CD8-positive, alpha-beta memory T cell (primary cell): ENCODE measurements at places on chromosomes 16 and 17.

GRCh38 chr17:7323731-7324437 lies 5.3 kb downstream of the NEURL4 start:
- peak; percentile 76 for DNase-seq
- peaks cover 36% of the 10 kb centered on the region for H3K36me3 ChIP-seq
- H3K4me3 ChIP-seq: no peak overlapping the region
- no peak overlapping the region for H3K27ac ChIP-seq
- H3K27me3 ChIP-seq: no peaks in the 10 kb centered on the region

GRCh38 chr17:8066841-8067775 lies 20.4 kb downstream of the ALOX12B start:
- peaks cover 2% of the 10 kb centered on the region for H3K4me1 ChIP-seq
- H3K36me3 ChIP-seq: no peaks in the 10 kb centered on the region
- DNase-seq: no peak
- H3K27ac ChIP-seq: no peak overlapping the region
- H3K27me3 ChIP-seq: peaks cover 7% of the 10 kb centered on the region

- no peak for DNase-seq
- H3K27ac ChIP-seq: no peak overlapping the region
- no peak overlapping the region for H3K4me3 ChIP-seq
- peaks cover 17% of the 10 kb centered on the region for H3K4me1 ChIP-seq
- H3K36me3 ChIP-seq: no peaks in the 10 kb centered on the region
Observed at GRCh38 chr17:17062866-17063265, 20.6 kb downstream of the MPRIP start.

DNA sequence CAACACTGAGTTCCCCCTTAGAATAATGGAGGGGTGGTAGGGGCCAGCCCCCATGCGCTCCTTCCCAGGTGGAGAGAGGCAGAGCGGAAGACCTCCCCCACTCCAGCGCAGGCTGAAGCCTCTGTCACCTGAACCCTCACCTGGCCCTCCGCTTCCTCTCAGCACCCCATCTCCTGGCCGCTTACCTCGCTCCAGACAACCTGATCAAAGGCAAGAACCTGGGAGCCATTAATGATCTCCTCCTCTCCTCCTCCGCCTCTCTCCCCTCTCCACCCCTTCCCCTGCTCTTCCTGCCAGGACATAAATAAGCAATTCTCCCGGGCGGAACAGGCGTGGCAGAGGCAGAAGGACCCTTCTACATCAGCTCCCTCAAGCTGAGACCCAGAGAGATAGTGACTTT lies 110.2 kb upstream of the LHX1 start:
- H3K27ac ChIP-seq: no peak overlapping the region
- DNase-seq: no peak
- H3K4me3 ChIP-seq: no peak overlapping the region
- no peaks in the 10 kb centered on the region for H3K36me3 ChIP-seq
- peaks cover 7% of the 10 kb centered on the region for H3K27me3 ChIP-seq
- no peaks in the 10 kb centered on the region for H3K4me1 ChIP-seq

GRCh38 chr16:31360251-31360650 lies 5.3 kb downstream of the ITGAX start:
- H3K27ac ChIP-seq: no peak overlapping the region
- no peak for DNase-seq
- H3K27me3 ChIP-seq: no peaks in the 10 kb centered on the region
- H3K4me1 ChIP-seq: peaks cover 13% of the 10 kb centered on the region
- H3K4me3 ChIP-seq: no peak overlapping the region

DNA sequence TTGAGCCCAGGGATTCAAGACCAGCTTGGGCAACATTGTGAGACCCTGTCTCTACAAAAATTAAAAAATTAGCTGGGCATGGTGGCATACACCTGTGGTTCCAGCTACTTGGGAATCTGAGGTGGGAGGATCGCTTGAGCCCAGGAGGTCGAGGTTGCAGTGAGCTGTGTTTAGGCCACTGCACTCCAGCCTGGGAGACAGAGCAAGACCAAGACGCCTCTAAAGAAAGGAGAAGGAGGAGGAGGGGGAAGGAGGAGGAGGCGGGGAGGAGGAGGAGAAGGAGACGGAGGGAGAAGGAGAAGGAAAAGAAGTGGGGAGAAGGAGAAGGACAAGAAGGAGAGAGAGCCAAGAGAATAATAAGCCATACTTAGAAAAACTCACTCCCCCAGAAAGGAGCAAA lies 35.9 kb downstream of the STXBP4 start:
- no peaks in the 10 kb centered on the region for H3K27me3 ChIP-seq
- DNase-seq: no peak
- H3K27ac ChIP-seq: no peak overlapping the region
- no peaks in the 10 kb centered on the region for H3K36me3 ChIP-seq
- H3K4me1 ChIP-seq: no peaks in the 10 kb centered on the region
- no peak overlapping the region for H3K4me3 ChIP-seq

DNA sequence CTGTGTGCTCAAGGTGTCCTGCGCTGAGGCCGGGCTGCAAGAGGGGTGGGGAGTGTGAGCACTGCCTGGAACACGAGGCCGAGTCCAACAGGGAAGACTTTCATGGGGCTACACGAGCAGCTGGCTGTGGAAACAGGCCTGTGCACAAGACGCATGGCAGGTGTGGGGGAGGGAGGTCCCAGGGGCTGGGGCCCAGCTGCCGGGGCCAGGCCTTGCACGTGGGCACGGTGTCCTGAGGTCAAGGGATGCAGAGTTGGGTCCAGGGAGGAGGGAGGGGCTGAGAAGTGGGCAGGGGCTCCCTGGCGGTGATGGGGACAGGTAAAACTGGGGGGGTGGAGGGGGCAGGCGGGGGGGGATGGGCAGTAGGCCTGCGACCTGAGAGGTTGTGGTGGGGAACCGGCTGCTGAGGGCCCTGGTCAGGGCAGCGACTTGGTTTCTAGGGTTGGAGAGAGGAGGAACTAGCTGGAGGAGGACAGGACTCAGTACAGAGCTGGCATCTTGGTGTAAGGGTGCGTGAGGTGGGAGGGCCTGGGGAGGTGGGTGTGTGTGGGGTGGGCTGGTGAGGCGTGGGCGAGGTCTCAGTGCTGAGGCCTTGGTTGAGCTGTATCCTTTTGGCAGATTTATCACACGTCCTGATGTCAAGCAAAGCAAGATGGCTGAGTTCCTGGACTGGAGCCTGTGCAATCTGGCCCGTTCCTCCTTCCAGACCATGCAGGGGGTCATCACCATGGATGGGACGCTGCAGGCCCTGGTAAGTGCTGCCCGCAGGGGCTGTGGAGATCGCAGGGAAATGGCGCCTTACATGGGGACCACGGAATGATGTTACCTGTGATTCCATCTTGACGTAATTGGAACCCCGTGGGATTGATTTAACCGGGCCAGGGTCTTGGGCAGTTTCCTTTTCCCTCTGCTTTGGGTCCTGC lies 29.4 kb downstream of the TBCD start:
- peaks cover 6% of the 10 kb centered on the region for H3K4me1 ChIP-seq
- H3K27me3 ChIP-seq: no peaks in the 10 kb centered on the region
- no peak overlapping the region for H3K27ac ChIP-seq
- H3K36me3 ChIP-seq: peaks cover 15% of the 10 kb centered on the region
- no peak overlapping the region for H3K4me3 ChIP-seq
- DNase-seq: no peak

DNA sequence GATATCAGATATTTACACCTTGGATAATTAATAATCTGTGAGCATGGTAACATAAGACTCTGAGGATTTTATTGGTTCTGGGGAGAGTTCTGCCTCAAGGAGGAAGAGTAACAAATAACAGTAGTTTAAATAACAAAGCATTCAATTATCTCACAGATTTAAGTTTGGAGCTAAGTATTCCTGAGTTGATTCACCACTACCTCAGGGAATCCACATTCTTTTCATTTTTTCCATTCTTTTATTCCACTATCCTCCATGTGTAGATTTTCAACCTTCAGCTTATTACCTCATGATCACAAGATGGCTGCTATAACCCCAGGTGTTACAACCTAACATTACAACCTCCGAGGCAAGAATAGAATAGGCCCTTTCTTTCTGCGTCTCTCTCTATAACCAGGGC lies 252.2 kb upstream of the TOX3 start:
- H3K36me3 ChIP-seq: no peaks in the 10 kb centered on the region
- H3K27ac ChIP-seq: no peak overlapping the region
- DNase-seq: no peak
- H3K4me3 ChIP-seq: no peak overlapping the region
- H3K27me3 ChIP-seq: no peaks in the 10 kb centered on the region

DNA sequence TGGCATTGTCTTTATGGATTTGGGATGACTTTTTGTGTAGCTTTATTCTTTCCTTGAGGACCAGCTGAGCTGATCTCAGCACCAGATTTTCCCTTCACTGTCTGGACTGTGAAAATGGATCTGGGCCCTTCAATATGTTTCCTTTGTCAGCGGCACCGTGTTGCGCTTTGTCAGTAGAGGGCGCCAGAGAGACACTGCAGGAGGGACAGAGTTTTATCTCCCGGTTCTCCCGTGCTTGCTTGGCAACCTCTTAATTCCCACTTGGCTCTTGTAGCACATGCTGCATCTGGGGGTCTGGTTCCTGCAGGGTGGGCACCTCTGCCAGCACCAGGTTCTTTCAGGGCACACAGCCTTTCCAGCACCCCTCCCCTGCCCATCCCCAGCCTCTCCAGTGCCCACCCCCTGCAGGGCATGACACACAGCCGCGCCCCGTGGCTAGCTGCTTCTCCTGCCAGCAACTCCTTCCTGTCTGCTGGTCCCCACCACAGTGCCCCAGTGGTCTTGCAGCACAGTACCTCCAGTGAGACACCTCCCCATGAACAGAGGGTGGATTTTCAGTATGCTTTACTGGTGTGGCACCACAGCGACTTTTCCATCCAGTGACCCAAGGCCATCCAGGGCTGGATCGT lies 19.6 kb downstream of the OR1D5 start:
- H3K4me1 ChIP-seq: peaks cover 5% of the 10 kb centered on the region
- no peak overlapping the region for H3K27ac ChIP-seq
- no peaks in the 10 kb centered on the region for H3K27me3 ChIP-seq
- DNase-seq: no peak

GRCh38 chr17:2745317-2746037 lies 4.0 kb downstream of the CCDC92B start:
- H3K4me1 ChIP-seq: no peaks in the 10 kb centered on the region
- no peak overlapping the region for H3K4me3 ChIP-seq
- peaks cover 12% of the 10 kb centered on the region for H3K27me3 ChIP-seq
- no peaks in the 10 kb centered on the region for H3K36me3 ChIP-seq
- no peak for DNase-seq
